ENCODE measurements at places on chromosomes 7 and 10.

DNA sequence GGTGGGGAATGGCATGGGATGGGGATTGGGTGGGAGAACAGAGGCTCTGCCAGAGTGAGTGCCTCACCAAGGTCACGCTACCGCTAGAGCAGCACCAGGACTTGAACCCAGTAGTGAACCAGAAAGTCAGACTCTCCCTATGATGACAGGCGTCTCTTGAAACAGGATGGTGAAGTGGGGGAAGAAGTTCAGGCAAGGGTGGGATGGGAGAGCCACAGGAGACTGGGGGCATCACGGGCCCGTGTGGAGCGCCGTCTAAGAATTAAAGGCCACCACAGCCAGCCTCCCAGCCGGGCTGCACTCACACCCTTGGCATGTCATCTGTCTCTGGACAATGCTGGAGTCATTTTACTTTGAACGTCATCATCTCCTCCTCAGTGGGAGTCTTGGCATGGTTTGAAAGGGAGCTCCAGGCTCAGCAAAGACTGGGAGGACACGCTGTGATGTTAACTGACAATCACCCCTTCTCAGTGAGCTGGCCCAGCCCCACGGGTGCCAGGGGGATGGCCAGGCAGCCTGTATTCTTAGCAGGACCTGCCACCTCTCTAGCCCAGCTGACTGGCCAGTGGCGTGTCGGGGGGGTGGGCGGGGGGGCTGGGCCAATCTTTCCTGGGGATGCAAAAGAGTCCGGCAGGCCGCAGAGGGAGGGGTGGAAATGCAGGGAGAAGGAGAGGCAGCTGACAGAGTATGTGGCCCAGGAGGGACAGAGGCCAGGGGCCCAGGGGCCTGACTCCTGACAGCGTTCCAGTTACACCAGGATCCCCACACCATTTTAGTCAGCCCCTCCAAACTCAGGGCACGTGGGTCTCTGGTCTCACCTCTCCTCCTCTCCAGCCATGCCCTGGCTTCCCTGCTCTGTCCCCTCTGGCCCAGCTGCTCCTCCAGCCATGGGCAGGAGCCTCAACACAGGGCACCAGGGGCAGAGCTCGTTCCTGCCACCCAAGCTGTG, 96.2 kb downstream of the VOPP1 start:
- peak; percentile 83 for DNase-seq

DNA sequence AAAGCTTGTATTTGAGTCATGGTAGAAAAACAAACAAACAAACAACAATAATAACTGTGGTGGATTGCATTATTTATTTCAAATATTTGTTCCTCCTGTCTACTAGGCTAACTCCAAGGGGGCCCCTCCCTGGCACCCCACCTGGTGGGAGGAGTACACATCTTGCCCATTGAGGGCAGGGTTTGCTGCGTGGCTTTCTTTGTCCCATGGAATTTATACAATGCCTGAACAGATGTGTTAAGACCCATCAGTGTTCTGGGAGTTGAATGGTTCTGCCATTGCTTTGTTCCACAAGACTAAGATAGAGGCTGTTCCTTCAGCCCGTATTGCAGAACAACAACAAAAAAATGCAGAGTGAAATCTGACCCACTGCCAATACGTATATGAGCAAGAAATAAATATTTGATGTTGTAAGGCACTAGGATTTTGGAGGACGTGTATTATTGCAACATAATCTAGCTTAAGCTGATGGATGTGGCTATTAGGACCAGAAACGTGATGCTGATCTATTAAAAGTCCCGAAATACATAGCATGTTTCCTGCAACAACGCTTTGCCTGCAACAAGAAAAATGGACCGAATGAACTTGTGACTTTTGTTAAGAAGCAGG, 119.1 kb upstream of the JCAD start:
- DNase-seq, result no peak

DNA sequence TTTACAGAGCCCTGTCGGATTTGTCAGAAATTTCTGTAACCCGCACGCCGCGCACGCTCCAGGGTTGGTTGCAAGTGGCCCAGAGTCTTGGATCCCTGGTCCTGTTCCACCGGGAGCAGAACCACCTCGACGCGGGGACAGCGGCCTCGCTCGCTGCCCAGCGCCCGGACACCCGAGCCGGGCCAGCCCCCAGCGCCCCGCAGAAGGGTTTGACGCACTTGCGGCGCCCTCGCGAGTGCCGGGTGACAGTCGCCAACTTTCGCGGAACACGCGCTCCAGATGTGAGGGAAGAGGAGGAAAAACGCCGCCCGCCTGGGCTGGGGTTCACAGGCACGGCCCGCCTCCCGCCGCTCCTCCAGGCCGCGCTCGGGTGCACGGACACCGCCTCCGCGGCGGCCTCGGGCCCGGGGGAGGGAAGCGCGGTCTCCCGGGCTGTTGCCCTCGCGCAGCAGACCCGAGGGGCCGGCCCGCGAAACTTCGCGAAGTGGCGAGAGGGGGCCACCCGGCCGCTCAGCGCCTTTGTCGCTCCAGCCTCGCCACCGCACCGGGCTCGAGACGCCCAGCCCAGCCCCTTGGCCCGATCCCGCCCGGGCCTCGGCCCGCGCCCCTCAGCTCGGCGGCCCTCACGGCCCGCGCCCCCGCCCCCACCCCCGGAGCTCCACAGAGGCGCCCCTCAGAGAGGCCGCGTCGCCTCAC, 514 bp downstream of the RNF216 start:
- DNase-seq, result peak; percentile 73

DNA sequence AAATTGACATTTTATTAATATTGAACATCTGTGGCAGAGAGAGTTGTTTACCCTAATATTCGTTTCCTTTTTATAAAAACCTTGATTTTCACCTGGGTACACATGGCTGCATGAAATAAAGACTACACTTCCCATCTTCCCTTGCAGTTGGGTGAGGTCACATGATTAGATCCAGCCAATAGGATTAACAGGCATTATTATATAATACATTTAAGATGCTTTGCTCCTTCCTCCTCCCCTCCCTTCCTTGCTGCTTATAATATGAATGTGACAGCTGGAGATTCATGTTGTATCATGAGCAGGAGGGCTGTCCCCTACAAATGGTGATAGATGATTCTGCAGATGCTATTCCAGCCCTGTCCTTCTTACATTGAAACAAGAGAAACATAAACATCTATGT, 146.6 kb downstream of the SH2D4B start:
- DNase-seq, result no peak

DNA sequence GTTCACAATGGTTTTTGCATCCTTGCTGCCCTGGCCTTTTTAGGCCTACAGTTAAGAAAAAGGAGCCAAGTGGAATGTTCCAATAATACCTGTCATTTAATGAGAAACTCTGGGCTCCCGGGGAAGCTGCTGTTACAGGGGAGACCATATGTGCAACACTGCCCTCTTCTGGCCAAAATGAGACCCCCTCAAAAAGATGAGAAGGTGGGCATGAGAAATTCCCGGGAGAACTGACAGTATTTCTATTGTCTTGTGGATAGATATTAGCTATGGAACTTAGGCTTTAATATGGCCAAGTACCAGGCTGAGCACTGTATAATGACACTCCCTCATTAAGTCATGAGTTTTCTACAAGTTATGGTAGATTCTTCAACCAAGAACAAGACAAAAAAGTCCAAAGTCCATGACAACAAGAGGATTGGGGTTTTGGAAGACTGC, 99.4 kb downstream of the CCDC3 start:
- peak; percentile 66 for DNase-seq

DNA sequence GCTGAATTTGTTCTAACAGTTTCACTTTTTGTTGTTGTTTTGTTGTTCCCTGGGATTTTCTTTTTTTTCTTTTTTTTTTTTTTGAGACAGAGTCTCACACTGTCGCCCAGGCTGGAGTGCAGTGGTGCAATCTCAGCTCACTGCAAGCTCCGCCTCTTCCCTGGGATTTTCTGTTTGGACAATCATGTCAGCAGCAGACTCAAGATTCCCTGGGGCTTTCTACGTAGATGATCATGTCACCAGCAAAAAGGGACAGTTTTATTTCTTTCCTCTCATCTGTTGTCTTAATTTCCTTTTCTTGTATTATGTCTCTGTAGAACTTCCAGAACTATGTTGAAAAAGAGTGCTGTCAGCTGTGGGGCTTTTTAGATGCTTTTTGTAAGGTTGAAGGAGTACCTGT, 241.4 kb downstream of the TNS3 start:
- DNase-seq, result no peak

DNA sequence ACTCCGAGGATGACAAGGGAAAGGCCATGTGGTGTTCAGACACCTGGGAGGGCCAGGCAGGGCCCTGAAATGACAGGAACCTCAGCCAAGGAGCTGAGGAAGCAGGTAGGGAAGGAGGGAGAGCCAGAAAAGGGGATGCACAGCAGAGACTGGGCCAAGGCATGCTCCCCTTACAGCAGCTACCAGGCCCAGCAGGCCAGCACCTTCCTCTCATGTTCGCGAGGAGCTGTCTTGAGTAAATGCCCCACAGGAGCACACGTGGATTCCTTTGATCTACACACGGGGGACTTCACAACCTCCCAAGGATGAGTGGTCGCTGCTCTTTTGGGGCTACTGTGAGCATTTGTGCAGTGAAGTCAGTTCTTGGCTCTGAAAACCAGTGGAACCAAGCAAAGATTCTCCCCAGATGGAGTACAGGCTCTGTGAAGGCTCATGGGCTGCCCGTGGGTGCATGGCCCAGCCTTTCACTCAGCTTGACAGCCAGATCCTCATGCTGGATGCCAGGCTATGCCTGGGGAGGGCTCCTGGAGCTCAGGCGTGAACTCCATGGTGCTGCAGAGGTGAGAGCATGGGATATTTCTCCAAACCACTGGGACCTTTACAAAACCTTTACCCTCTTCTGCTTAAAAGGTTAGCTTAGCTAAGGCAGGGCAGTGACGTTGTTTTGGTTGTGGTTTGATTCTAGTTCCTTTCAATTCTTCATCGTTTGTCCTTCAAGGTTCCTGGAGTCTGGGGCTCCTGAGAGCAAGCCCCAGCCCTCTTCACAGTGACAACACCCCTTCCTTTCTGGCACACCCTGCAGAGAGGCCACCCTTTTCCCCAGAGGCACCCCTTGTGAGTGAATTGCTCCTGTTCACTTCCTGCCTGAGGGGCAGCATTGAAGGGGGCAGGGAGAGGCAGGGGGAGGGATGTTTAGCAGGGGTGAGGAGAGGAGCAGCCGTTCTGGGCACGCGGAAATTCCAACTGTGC, 74.2 kb upstream of the ZPBP start:
- DNase-seq, result no peak

GRCh38 chr7:81161451-81162075, 242.7 kb upstream of the SEMA3C start:
- no peak for DNase-seq

DNA sequence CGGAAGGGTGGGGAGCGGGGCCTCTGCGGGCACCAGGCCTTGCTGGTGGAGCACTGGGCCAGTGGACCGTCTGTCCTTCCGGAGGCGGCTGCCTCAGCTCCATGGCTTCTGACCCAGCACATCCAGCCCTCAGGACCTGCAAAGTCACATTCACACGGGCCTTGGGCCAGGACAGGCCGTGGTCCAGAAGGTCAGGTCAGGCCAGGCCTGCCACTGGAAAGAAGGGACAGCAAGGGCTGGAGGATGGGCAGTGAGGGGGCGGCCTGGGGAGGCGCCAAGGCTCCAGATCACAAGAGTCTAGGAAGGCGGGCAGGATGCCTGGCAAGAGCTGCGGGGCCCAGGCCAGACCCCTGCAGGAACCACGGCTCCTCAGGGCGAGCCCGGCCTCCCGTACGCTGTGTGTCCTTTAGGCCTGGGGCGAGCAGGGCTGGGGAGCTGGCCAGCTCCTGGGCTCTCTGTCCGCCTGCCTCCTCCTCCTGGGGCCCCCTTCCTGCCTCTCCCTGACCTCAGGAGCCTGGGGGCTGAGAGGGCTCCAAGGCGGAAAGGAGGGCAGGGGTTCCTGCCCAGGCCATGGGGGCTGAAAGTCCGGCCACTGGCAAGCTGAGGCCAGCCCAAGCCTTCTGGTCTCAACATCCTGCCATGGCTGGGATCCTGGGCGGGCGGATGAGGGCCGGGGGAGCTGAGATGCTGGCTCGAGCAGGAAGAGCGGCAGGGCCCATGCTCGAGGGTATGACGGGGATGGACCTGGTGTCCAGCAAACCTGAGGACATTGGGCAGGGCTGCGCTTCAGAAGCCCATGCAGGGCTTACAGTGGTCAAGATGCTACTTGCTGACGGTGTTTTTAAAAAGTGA, 225.8 kb downstream of the ELFN1 start:
- no peak for DNase-seq

DNA sequence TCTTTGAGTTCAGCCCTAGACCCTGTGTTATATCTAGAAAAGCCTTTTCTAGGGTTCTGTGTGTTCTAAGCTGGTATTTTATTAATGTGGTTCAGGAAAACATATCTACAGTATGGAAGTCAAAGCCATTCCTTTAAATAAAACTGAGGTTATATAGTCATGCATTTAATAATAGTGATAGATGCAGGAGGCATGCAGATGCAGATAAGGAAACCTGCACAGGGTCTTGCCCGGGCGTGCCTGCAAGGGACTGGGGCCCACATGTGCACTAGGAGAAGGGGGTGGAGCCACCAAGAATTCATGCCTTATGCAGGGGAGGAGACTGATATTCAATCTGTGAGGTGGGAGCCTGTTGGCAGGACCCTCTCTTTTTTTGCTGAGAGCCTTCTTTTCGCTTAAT, 171.5 kb downstream of the PRPF18 start:
- DNase-seq, result no peak

DNA sequence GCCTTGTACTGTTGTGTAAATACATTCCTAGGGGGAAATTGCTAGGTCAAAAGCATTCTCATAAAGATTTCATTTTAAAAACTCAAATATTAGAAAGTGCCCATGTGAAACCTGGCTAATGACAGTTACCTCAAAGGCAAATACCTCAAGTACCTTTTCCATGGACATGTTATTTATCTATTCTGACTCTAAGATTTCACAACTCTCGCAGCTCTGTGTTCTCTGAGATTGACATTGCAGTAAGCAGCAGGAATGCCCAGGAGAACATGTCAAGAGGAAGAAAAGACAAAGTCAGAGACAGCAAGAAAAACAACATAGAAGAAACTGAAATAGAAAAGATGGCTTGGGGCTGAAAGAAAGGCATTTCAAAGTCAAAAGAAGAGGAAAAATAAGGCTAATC, 187.4 kb downstream of the CYP26A1 start:
- DNase-seq, result no peak
